Left ventricle myocardium inferior (tissue), 1 donor: ENCODE measurements at places on chromosomes 6 and 20.

GRCh38 chr20:58064411-58065010, 163.9 kb downstream of the ANKRD60 start:
- DNase-seq: no peak

- no peak for DNase-seq
These were observed 267.6 kb downstream of the LAMA2 start for GRCh38 chr6:129150507-129150906.

- DNase-seq: no peak
These were observed 46.3 kb upstream of the NCOA3 start for GRCh38 chr20:47455133-47456040.

- DNase-seq: no peak
These were observed 21.6 kb downstream of the CFAP61 start for GRCh38 chr20:20073801-20074371.

DNA sequence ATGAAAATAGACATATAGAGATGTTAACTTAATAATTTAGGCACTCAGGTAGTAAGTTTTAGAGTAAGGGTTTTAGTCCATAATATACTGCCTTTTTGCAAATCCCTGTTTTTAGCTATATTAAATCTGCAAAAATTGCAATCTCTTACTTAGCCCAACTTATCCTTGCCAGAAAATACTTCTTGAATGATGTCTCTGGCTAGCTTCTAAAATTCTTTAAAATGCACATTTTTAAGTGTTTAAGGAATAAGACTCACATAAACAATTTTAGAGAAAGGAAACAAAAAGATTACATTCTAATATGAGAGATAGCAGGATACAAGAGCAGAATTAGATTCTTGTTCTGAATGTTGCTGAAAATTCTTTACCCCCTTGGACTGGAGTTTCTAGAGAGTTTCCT, 25.8 kb upstream of the RFPL4B start:
- no peak for DNase-seq

- DNase-seq: no peak
These were observed at the start of gene NHSL1 for GRCh38 chr6:138499303-138500018. NHSL1 (minus strand) TSS chr6:138499494; CDS start chr6:138499290, 204 bp downstream.

DNA sequence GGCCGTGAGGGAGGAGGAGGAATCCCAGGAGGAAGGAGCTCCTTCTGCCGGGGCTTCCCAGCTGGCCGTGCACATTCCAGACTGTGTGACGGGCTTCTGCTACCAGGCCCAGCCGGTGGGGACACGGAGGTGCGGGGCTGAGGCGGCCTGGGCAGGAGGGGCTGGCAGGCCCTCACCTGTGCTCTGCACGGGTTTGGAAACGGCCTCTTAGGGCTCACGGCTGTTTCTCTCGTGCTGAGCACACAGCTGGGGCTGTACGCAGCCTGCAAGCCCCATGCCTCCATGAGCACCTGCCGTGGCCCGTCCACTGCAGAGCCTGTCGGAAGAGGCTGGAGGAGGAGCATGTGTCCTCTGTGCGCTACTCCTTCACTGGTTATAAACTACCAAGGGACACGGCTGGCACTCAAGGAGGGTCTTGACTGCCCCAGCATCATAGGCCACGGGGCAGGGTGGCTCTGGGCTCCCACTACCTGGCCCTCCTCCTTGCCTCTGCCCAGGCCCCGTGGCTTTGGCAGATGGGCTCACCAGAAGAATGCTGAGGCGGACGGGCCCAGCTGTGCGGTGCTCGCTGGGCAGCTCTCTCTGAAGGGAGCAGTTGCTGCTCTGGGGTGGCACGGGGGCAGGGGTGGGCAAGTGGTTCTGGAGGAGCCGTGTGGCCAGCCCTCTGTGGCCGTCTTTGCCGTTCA, 15.8 kb downstream of the NPEPL1 start:
- peak; percentile 7 for DNase-seq

GRCh38 chr20:59837623-59838394, 95.6 kb downstream of the SYCP2 start:
- DNase-seq: no peak

- no peak for DNase-seq
These were observed 117.8 kb upstream of the NXT1 start for GRCh38 chr20:23232679-23233308.

DNA sequence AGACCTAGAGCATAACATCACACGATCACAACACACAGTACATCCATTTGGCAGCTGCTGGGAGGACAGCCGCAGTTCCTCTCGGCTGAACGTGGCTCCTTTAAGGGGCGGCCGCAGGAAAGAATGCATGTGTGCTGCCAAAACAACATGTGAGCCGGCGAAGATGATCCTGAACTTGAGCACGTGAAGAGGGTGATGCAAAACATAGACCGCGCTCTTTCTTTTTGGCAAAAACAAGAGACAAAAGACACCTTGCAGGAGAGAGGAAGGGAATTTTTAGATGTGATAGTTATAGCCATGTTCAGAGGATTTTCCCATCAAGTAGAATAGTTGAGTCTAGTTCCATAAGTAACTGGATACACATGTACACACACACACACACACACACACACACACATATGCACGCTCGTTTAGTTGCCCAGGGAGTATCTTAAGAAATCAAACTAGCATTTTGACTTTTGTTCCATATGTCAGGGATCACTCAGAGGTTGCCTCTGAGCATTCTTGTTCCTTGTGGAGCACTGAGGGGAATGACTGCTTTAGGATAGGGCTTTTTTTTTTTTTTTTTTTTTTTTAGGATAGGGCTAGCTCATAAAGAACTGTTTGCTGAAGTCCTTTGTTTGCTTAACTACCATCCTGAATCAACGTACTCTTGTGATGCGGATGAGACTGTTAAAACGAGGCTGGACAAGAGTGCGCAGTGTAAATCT, 21.7 kb upstream of the RANBP9 start:
- DNase-seq: peak; percentile 46

- peak; percentile 66 for DNase-seq
These were observed 628.2 kb downstream of the CDH26 start for GRCh38 chr20:60586269-60587050.

GRCh38 chr20:24998121-24998520, 5.6 kb upstream of the APMAP start:
- no peak for DNase-seq

- no peak for DNase-seq
These were observed 22.1 kb downstream of the BACH2 start for GRCh38 chr6:90274451-90275030.

DNA sequence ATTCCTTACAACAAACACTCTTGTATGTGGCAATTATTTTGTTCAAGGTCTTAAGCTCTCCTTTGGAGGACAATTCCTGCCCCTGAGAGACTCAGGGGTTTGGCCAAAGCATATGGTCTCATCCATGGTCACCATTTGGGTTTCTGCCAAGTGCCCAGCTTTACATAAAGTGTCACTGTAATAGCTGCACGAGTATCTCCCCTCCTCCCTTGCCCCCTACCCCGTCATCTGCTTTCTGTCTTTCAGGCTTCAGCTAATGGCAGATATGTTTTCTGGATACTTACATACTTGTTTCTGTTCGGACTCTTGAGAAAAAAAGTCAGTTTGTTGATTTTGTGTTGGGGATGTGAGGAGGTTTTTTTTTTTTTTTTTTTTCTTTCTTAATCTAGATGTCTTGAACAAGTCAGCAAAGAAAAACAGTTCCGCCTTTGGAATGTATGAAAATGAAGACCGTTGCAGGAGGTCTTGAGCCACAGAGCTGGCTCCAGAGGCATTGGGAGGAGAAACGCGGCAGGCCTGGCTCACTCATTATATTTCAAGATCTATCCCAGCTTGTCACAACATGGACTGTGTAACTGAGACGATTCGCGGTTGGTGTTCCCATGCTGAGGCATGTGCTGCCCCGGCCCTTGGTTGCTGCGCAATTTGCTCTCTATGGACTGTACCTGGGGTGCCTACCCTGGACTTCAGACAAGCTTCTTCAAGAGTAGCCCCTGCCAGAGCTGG, 32.6 kb upstream of the STX16 start:
- no peak for DNase-seq

DNA sequence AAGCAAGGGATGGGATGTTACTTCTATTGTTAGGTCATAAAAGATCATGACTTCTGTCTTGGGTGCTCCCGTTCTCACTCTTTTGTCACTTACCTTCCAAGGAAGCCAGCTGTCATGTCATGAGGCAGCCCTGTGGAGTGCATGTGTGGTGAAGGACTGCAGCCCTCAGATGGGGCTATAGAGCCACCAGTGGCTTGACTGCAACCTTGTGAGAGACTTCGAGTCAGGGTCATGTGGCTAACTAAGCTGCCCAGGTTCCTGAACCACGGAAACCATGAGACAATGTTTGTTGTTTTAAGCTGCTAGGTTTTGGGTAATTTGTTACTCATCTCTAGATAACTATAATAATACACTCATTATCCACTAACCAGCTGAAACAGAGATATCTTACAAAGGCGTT, 477.1 kb downstream of the BTBD3 start:
- no peak for DNase-seq

DNA sequence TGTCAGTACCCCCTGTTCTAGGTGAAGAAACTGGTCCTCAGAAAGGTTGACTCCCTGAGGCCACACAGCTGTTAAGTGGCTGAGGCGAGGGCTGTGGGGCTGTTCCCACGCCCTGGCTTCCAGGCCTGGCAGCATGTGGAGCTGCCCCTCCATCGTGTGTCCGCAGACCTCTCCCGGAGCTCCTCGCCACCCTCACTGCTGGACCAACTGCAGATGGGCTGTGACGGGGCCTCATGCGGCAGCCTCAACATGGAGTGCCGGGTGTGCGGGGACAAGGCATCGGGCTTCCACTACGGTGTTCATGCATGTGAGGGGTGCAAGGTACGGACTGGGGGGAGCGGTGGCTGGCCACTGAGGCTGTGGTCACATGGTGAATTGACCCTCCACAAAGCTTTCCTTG, 32.2 kb upstream of the FANCE start:
- DNase-seq: no peak

GRCh38 chr6:33999567-33999966, 146.3 kb downstream of the GRM4 start:
- no peak for DNase-seq

- DNase-seq: no peak
These were observed 160.9 kb upstream of the SPTLC3 start for GRCh38 chr20:12847872-12848271.

- peak; percentile 49 for DNase-seq
These were observed 63.2 kb downstream of the NOL4L start for GRCh38 chr20:32521780-32522525.

DNA sequence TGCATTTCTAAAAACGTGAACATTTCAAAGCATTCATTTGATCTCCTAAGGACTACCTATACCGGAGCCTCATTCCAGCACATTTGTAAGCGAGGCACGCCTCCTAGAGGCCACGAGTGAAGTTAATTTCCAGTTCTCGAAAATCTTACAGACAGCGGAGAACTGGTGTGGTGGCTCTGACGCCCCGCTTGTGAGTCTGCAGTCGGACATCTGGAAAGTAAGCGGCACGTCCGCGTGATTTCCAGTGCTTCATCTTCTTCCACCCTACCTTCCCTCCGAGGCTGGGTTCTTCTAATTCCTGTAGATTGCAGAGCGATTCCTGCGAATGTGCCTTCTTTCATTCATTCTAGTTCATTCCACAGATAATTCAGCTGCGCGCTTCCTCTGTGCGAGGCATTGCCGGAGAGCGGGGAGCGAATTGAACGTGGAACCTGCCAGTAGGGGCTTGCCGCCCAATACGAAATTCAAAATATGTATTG, 810 bp upstream of the PRIM2 start:
- peak; percentile 76 for DNase-seq

DNA sequence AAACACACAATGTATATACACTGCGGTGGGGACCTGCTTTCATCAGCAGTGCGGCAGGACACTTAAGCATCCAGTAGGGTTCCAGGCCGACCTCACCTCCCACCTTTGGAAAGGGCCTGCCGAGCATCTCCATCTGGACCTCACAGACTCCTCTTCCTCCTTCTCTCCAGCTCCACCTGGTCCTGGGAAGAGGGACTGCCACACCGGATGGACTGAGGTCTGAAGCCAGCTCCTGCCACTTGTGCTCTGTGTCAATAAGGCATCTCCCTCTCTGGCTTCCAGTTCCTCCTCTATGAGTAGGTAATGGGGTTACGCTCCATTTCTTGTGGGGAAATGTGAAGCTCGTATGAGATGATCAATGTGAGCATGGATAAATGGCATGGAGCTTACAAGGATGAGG, 19.1 kb upstream of the NNAT start:
- no peak for DNase-seq

- DNase-seq: no peak
These were observed 76.0 kb upstream of the ADTRP start for GRCh38 chr6:11854408-11855165.

- no peak for DNase-seq
These were observed 138.4 kb upstream of the TENT5A start for GRCh38 chr6:81890846-81891245.

- peak; percentile 52 for DNase-seq
These were observed 8.7 kb upstream of the CCN5 start for GRCh38 chr20:44706301-44707017.

DNA sequence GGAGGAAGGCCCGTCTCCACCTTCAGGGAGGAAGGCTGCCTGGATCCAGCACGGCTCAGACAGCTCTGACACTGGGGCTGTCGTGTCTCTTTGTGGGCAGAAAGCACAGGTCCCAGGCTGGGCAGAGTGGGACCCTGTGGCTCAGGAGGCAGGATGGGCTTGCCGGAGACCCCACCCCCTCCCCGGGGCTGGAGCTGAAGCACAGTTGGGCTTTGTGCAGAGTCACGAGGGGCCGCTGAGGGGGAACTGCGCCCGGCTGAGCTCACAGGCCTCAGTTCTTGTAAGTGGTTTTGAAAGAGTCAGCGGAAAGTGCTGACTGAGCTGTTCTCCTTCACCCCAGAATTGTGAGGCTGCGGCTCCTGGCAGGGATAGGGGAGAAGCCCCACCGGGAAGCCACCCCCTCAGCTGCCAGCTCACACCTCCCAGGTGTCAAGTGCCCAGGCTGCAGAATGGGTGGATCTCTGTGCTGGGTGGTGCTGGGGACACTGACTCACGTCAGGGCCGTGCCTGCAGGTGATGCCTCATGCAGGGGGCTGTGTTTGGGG, 145.5 kb upstream of the RNF24 start:
- no peak for DNase-seq

- DNase-seq: no peak
These were observed 121.1 kb downstream of the CDKAL1 start for GRCh38 chr6:20655317-20655716.

DNA sequence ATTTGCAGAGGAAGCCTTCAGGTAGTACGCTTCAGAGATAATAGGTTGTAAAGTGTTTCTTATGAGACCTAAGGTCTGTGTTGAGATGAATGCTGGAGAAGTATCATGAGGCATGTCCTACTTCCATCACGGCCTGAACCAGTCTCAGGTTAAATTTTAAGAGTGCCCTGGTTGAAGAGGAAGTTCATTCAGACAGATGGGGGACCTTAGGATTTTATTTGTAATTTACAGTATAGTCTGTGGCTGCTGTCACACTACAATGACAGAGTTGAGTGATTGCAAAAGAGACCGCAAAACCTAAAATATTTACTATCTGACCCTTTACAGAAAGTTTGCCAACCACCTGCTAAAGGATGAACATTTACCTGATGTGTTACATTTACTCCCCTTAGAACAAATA, 70.9 kb downstream of the UST start:
- DNase-seq: no peak

DNA sequence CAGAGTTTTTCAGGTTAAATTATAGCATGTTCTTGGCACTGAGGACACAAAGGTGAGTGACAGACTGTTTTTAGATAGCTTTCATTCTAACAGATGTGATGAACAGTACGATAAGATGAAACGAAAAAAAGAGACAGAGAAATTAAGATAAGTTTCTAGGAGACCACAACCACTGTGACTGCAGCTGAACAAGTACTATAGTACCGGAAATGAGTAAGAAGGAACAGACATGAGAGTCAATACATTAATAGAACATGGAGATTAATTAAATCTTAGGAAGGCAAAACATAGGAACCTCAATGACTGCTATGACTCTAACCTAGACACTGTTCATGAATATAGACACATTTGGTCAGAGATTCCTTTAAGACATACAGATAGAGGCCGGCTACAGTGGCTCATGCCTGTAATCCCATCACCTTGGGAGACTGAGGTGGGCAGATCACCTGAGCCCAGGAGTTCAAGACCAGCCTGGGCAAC, 40.2 kb downstream of the HBS1L start:
- no peak for DNase-seq
